ENCODE measurements at places on chromosomes 5 and 9.

DNA sequence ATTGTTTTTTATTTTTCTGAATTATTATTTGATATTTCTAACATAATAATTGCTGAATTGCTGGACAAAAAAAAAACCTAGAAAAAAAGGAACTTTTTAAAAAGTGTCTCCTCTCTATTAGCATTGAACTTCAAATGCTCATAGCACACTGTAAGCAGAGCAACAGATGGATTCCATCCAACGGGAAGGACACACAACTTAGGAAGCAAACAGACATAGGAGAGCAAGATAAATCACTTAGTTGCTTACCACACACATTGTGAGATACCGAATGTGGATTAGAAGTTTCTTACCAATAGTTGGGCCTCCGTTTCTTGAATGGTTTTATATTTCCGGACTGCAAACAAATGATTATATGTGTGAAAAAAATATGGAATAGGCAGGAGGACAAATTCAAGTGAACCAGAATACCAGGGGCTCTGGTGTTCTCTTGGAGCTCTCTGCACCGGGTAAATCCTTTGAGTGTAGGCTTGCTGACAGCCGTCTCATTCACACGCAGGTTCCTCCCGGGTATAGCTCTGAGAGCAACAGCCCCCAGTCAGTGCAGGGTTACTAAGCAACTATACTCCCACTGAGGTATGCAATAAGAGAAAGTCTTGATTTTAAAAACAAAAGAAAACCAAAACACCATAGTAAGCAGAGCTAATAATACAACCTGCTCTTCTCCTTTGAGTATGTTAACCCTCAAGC lies 217.6 kb downstream of the TMEM167A start:
- no peak for DNase-seq

- no peak for DNase-seq
Measured at GRCh38 chr5:107322936-107323335, 347.8 kb downstream of the EFNA5 start.

- DNase-seq, result no peak
Measured at GRCh38 chr5:172049226-172049796, 42.9 kb upstream of the FBXW11 start.

GRCh38 chr5:116466727-116467464 lies 107.7 kb downstream of the SEMA6A start:
- DNase-seq, result no peak

DNA sequence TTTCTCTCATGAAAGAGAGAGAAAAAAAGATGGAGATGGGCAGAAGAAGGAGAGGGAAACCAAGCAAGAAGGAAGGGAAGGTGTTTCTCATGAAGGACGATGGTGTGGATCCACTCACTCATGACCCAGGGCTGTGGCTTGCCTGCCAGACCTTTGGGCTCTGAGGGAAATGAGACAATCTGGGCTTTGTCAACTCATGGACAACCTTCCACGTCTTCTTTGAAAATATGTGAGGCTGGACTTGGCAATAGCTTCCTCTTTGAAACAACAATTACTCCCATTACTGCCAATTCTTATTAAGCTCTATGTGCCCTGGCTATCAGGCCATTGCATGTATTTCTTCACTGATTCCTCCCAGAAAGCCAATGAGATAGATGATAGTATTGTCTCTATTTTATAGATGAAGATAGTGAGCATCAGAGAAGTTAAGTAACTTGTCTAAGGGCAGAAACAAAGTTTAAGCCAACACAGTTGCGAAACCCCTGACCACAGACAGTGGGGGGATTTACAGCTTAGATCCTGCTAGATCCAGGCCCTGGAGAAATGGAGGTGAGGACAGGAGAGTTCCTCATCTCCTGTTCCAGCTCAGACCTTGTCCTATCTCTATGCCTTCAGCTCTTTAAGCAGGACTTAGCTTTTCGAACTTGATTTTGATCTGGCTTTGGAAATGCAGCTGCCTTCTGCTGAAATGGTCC lies 132.4 kb downstream of the GCNT1 start:
- DNase-seq, result no peak

DNA sequence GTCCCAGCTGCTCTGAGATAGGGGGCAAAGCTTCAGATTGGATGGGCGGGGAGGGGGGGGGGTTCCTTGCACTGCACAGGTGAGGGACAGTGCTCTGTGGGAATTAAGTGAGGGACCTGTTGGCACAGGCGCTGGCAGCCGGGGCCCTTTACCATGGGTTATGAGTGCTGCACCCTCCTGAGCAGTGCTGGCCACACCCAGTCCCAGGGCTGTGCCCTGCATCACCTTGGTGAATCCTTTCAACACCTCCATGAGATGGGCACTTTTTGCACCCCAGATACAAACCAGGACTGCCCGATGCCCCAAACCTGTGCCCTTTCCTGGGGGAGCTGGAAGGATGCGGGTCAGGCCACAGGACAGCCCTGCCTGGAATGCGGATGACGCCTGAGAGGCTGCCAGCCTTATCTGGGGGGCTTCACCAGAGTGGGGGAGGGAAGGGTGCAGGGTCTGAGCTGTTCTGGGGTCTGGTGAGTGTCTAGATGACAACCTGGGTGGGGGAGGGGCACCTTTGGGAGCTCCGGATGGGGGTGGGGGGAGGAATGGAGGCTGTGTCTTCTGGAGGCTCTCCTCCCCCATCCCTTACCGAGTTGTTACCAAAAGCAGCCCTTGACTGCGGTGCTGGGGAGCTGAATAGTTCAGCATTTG lies 5.2 kb downstream of the CRB2 start:
- DNase-seq, result no peak

DNA sequence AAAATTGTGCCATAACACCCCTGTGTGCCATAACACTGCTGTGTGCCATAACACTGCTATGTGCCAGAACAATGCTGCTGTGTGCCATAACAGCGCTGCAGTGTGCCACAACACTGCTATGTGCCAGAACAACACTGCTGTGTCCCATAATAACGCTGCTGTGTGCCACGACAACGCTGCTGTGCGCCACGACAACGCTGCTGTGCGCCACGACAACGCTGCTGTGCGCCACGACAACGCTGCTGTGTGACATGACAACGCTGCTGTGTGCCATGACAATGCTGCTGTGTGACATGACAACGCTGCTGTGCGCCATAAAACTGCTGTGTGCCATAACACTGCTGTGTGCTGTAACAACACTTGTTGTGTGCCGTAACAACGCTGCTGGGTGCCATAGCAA lies 25.9 kb downstream of the CFAP90 start:
- no peak for DNase-seq

DNA sequence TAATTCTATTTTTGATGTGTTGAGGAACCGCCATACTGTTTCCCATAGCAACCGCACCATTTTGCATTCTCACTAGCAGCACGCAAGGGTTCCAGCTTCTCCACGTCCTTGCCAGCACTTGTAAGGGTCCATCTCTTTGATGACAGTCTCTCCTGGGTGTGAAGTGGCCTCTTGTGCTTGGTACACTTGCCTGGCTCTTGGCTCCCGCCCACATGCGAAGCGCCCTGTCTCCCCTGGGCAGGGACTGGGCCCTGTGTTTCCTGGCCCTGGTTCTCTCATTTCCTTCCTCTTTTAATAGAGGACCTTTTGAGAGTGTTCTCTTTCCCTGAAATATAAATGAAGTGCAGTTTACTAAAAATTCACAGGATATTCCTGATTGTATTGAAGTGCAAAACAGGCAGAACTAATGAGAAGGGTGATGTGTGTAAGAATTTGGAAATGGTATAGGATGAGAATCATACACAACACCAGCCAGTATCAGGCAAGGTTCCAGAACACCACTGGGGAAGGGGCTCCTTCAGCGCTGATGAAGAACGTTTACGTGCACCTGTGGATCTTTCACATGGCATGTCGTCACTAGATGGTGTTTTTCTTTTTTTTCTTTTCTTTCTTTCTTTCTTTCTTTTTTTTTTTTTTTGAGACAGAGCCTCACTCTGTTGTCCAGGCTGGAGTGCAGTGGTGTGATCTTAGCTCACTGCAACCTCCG lies 73.0 kb downstream of the EHMT1 start:
- DNase-seq, result no peak

GRCh38 chr5:82362636-82363035 lies 84.5 kb upstream of the RPS23 start:
- DNase-seq, result no peak

GRCh38 chr9:9997585-9997984 lies 615.2 kb downstream of the PTPRD start:
- no peak for DNase-seq

DNA sequence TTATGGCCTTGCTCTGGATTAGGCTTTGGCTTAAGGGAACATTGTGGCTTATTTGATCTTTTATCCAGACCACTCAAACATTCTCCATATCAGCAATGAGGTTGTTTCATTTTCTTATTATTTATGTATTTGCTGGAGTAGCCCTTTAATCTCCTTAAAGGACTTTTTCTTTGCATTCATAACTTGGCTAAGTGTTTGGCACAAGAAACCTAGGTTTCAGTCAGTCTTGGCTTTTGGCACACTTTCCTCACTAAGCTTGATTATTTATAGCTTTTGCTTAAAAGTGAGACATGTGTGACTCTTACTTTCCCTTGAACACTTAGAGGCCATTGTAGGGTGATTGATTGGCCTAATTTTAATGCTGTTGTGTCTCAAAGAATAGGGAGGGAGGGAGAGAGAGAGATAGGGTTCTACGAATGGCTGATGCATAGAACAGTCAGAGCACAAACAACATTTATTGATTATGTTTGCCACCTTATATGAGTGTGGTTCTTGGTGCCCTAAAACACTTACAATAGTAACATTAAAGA lies 2265.3 kb upstream of the C9orf72 start:
- DNase-seq, result no peak

DNA sequence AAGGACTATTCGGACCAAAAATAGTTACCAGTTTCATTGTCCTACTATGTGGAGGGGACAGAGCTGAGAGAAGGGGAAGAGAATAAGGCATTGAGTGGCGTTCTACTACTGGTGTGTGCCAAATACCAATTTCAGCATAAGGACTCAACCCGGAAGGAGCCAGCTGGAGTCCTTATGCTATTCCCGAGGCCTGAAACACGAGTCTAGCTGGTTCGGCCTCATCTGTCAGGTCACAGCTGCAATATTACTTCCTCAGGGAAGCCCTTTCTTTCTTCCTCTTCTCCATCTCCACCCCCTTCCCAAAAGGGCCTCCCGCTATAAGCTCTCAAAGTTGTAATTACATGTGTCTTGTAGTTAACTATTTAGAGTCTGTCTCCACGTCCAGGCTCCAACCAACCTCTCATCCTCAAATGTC lies 20.5 kb upstream of the FER start:
- peak; percentile 21 for DNase-seq

- no peak for DNase-seq
Measured at GRCh38 chr9:7176561-7176960, 418.8 kb downstream of the KDM4C start.

GRCh38 chr9:20486552-20486951 lies 135.7 kb downstream of the MLLT3 start:
- no peak for DNase-seq

DNA sequence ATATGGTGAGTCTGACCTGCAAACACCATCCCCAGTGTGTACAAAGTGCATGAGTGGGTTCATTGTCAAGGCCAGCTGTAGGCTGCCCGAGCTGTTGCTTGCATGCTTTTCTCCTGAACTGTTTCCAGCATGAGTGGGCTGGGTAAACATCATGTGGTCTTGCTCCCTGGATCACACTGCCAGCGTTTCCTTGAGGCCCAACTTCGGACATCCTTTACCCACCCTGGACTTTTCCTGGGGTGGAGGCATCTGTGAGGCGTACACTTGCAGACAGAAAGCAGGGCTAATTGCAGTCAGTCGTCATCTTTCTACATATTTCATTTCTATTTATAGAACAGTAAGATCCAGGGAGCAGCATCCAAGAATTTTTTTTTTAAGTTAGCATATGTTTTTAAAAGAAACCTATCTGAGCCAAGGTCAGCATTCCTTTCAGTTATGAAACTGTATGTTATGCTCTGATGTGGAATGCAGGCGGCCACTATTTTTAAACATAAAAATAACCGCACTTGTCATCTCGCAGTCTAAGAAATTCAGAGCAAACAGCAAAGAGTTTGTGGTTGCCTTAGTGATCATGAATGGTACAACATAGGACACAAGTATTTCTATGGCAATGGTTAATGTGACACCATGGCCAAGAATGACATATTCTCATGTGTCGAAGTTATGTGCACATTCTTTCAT lies 106.5 kb upstream of the DMRT1 start:
- DNase-seq, result peak; percentile 69

DNA sequence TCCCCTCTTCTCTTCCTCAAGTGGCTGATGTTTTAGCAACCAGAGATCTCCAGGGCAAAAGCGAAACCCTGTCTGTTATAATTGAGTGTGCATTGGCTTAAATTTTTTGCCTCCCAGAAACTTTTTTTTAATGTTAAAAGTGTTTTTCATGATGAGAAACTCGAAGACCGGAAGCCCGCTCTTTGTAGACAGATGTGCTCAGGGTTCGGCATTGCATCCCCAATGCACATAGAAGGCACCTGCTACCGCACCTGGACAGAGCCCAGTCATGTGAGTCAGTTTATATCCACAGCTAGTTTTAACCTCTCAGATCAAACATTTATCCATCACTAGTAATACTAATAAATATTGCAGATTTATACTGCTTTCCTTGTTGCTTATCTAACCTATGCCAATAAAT lies 19.5 kb upstream of the NADK2 start:
- DNase-seq, result no peak

- peak; percentile 68 for DNase-seq
Measured at GRCh38 chr5:147188200-147189108, 46.4 kb upstream of the STK32A start.
